ENCODE measurements at places on chromosomes 3 and 15.
A peak's percentile ranks its signal among the peaks of the same experiment; 100 is the strongest.

GRCh38 chr3:81416812-81417211 is 344.6 kb downstream of the GBE1 start:
- H3K27ac ChIP-seq: no peak overlapping the region
- H3K4me1 ChIP-seq: no peaks in the 10 kb centered on the region
- H3K4me3 ChIP-seq: no peak overlapping the region
- no peak for DNase-seq
- no peaks in the 10 kb centered on the region for H3K27me3 ChIP-seq
- H3K36me3 ChIP-seq: no peaks in the 10 kb centered on the region

DNA sequence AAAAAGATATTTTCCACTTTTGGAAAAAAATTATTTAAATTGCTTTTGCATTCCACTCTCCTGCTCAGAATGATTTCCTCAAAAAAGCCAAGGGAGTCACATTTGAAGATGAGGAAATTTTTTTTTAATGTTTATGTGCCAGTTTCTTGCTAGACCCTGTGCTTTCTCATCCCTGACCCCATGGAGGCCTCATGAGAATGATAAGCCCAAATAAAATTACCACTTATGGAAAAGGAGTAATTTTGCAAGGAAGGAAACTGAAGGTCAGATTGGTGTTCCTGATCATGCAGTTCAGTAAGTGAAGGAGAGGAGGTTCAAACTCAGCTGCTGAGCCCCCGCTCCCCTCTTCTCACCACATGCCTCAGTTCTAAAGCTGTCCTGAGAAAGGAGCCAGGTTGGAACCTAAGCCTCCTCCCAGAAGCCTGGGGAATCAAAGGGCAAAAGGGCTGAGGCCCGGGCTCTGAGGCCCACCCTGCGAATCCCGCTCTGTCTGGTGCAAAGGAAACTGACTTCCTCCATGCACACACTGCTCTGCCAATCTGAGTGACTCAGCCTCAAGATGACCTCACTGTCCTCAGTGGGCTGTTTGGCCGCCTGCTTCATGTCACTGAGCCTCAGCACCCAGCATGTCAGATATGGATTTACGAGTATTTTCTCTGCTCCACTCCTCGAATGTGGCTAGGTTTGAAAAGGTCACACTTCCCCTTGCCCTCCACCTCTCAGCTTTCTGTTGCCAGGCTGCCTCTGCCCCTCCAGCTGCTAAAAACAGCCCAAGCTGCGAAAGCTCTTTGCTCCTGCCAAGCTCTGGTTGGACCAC is 56.9 kb upstream of the FLNB start:
- no peak overlapping the region for H3K4me3 ChIP-seq
- no peaks in the 10 kb centered on the region for H3K4me1 ChIP-seq

GRCh38 chr3:128875556-128876120 is 3.8 kb upstream of the ACAD9 start:
- H3K27ac ChIP-seq: no peak overlapping the region
- no peaks in the 10 kb centered on the region for H3K27me3 ChIP-seq
- H3K36me3 ChIP-seq: no peaks in the 10 kb centered on the region
- H3K4me1 ChIP-seq: peaks cover 36% of the 10 kb centered on the region

- no peaks in the 10 kb centered on the region for H3K27me3 ChIP-seq
- DNase-seq: no peak
- H3K4me3 ChIP-seq: peak overlapping the region; percentile 42
- H3K27ac ChIP-seq: no peak overlapping the region
- H3K4me1 ChIP-seq: peaks cover 31% of the 10 kb centered on the region
- H3K36me3 ChIP-seq: no peaks in the 10 kb centered on the region
Observed at GRCh38 chr3:32105291-32106131, 909 bp upstream of the GPD1L start.

DNA sequence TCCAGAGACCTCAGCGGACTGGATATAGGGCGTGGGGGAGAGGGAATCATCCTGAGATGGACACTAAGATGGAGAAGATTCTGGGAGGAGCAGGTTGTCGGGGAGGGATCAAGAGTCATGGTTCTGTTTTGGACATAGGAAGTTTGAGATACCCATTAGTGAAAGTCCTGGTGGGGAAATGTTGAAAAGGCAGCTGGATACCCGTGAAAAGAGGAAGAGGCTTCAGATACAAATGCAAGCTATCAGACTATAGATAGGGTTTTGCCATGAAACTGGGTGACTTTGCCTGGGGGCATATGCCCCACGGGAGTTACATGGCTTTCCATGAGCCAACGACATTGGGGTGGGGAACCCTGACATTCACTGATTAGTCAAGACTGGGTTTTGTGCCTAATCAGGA is 1.1 kb upstream of the GPR62 start:
- H3K36me3 ChIP-seq: peaks cover 2% of the 10 kb centered on the region
- H3K4me1 ChIP-seq: peaks cover 20% of the 10 kb centered on the region
- DNase-seq: no peak

GRCh38 chr3:34411596-34411995 is 613.2 kb downstream of the PDCD6IP start:
- no peaks in the 10 kb centered on the region for H3K27me3 ChIP-seq
- no peaks in the 10 kb centered on the region for H3K36me3 ChIP-seq
- no peak for DNase-seq
- no peaks in the 10 kb centered on the region for H3K4me1 ChIP-seq

GRCh38 chr15:68679961-68680371 is 101.2 kb downstream of the CORO2B start:
- no peaks in the 10 kb centered on the region for H3K4me1 ChIP-seq
- no peak for DNase-seq
- H3K4me3 ChIP-seq: no peak overlapping the region
- H3K27me3 ChIP-seq: no peaks in the 10 kb centered on the region
- H3K27ac ChIP-seq: no peak overlapping the region

DNA sequence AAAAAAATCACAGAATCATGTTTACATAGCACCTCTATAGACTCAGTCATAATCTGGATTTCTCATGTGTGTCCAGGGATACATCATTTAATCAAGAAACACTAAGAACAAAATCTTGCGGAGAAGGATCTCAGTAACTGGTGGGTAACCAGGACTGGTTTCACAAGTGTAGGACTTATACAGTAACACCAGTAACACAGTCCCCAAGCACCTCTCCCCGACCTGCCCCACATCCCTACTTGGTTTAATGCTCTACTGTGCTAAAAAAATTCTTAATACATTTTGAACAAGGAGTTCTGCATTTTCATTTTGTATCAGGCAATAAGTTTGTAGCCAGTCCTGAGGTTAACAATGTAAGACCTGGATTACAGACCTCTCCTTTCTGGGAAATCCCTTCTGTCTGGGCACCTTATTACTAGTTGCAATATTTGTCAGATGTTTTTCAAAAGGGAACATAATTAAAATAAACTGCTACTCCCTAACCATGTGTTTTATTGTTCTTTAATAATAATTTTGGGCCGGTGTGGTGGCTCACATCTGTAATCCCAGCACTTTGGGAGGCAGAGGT is 57.6 kb upstream of the BBX start:
- no peaks in the 10 kb centered on the region for H3K27me3 ChIP-seq
- H3K27ac ChIP-seq: no peak overlapping the region
- H3K36me3 ChIP-seq: no peaks in the 10 kb centered on the region
- H3K4me3 ChIP-seq: no peak overlapping the region
- no peak for DNase-seq

DNA sequence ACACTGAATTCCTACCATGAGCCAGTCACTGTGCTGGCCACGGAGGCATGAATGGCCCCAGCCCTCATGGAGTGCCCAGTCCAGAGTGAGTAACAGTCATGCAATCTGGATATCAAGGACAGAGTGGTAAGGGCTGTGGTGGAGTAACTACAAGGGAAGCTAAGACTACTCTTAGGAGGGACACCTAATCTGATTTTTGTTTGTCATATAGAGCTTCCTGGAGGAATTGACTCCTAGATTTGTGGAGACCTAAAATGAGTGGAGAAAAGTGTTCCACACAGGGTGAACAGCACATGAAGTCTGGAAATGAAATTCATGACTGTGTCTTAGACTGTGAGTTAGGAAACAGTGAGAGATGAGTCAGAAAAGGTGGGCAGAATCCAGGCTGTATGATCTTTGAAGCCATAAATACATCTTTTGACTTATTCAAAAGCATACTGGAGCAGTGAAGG is 219.9 kb downstream of the NFKBIZ start:
- H3K27ac ChIP-seq: no peak overlapping the region
- no peaks in the 10 kb centered on the region for H3K27me3 ChIP-seq
- no peaks in the 10 kb centered on the region for H3K36me3 ChIP-seq
- no peak overlapping the region for H3K4me3 ChIP-seq
- DNase-seq: no peak
- H3K4me1 ChIP-seq: no peaks in the 10 kb centered on the region

GRCh38 chr3:36679384-36680200 is 84.8 kb downstream of the DCLK3 start:
- H3K36me3 ChIP-seq: no peaks in the 10 kb centered on the region
- no peak overlapping the region for H3K4me3 ChIP-seq
- no peak overlapping the region for H3K27ac ChIP-seq
- no peaks in the 10 kb centered on the region for H3K4me1 ChIP-seq
- H3K27me3 ChIP-seq: no peaks in the 10 kb centered on the region
- no peak for DNase-seq

GRCh38 chr15:85606738-85607137 is 188.0 kb downstream of the KLHL25 start:
- H3K36me3 ChIP-seq: peaks cover 16% of the 10 kb centered on the region
- no peaks in the 10 kb centered on the region for H3K27me3 ChIP-seq
- peaks cover 8% of the 10 kb centered on the region for H3K4me1 ChIP-seq
- DNase-seq: no peak
- no peak overlapping the region for H3K27ac ChIP-seq

- no peak for DNase-seq
- no peaks in the 10 kb centered on the region for H3K27me3 ChIP-seq
- no peaks in the 10 kb centered on the region for H3K36me3 ChIP-seq
- peaks cover 13% of the 10 kb centered on the region for H3K4me1 ChIP-seq
- no peak overlapping the region for H3K4me3 ChIP-seq
Observed at GRCh38 chr3:23834082-23834870, 28.5 kb downstream of the UBE2E1 start.

GRCh38 chr3:119810018-119810435 is 28.1 kb downstream of the NR1I2 start:
- no peak overlapping the region for H3K27ac ChIP-seq
- no peaks in the 10 kb centered on the region for H3K36me3 ChIP-seq
- peaks cover 17% of the 10 kb centered on the region for H3K4me1 ChIP-seq
- DNase-seq: peak; percentile 48

- no peak overlapping the region for H3K4me3 ChIP-seq
- DNase-seq: no peak
- no peak overlapping the region for H3K27ac ChIP-seq
- no peaks in the 10 kb centered on the region for H3K27me3 ChIP-seq
- H3K4me1 ChIP-seq: no peaks in the 10 kb centered on the region
Observed at GRCh38 chr3:5729852-5730251, 542.3 kb downstream of the EDEM1 start.

DNA sequence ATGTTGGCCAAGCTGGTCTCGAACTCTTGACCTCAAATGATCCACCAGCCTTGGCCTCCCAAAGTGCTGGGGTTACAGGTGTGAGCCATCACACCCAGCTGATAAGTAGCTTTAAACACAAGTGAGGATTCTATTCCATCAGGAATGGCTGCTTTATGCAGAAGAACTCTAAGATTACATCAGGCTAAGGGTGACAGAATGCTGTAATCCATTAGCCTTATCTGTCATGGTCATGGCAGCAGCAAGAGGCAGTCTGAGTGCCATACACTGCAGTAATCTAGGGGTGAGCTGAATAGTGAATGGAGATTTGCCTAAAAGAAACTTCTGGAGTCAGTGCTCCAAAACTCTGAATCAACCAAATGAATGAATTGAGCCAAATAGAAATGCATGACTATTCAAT is 39.6 kb downstream of the LIPC start:
- no peak overlapping the region for H3K4me3 ChIP-seq
- no peak for DNase-seq
- H3K27ac ChIP-seq: no peak overlapping the region
- no peaks in the 10 kb centered on the region for H3K36me3 ChIP-seq
- H3K27me3 ChIP-seq: no peaks in the 10 kb centered on the region
